Activated CD4-positive, alpha-beta T cell treated with anti-CD3 and anti-CD28 coated beads for 48 hours (primary cell): ENCODE measurements at places on chromosomes 3 and 15.

DNA sequence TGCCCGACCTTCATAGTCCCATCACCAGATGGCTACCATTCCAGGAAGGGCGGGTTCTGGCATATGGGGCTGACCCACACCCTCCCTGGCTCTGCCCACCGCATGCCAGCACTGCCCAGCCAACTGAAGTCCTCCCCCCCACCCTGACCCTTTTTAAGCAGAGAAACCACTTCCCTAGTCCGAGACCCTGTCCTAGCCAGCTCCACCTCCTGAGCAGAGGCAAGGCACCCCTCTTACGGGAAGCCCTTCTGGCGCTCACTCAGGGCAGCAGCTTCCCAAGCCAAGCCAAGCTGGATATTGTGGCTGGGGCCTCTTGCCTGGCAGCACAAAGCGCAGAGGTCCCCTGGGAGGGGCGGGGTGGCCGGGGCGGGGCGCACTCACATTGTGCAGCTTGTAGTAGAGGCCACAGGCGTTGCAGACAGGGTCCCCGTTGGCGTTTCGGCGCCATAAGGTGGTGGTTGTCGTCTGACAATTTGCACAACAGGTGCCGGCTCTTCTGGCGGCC, 11.5 kb downstream of the GATA2 start:
- DNase-seq = no peak

GRCh38 chr3:149023951-149024350, 32.6 kb downstream of the GYG1 start:
- no peak for DNase-seq

DNA sequence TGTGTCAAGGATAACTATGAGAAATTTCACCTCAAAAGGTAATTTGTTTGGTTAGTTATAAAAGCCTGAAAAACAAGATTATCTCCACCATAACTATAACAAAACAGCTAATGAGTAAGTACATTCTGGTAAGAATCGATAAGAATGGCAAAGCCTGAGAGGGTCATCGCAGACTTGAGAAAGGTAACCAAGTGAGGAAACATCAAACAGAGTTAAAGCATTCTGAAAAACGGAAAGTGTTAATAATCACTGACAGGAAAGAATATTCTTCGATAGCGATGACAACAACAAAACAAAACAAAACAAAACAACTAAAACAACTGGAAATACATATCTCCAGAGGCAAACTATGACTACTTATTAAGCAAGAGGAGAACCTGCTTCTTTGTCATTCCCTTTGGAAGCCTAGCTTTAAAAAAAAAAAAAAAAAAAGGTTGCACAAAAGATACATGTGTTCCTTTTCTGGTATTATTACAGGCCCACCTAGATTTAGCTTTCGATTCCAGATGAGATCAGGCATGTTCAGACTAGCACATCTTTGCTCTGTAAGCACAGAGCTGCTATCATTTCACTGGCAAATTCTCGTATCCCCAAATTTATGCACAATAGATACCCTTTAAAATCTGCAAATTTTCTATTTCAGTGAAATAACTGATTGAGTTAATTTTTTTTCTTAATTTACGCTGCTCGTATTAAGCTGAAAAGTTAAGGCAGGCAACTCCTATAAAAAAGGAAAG, 155.6 kb downstream of the TIGIT start:
- DNase-seq = no peak

GRCh38 chr3:80190051-80190450, 422.3 kb upstream of the ROBO1 start:
- DNase-seq = no peak

DNA sequence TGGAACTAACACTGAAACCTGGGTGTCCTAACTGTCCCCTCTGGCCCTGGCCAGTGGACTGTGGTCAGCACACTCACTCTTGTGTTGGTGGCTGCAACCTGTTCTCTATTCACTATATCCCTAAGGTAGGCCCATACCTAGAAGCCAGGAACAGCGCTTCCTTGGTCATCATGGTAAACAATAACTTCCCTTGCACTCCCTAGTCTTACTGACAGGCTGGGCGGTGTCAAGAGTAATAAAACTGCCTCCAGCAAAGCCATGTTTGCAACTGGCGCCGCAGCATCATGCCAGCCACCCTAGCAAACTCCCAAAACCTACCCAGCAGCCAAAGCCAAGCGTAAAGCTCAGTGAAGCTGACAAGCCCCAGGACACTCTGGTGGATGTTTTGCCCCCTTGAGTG, 63.1 kb upstream of the TSEN2 start:
- DNase-seq = no peak

DNA sequence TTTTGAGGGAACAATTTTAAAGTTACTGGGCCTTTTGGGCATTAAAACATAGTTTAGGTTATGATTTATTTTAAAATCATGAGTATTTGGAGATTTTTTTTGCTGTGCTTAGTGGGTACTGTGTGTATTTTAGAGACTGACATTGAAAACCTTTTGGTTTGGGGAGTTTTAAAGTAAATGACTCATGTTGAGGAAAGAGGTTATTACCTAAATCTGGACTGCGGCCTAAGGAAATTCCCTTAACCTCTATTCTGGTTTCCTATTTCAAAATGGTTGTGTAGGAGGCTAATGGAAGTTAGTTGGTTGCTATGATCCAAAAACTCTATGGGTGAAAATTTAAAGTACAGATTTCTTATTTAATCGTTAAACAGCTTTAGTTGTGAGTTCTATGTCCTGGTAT, 57.3 kb upstream of the DPH6 start:
- DNase-seq = no peak
